Pancreas (tissue), 10 donors: ENCODE measurements at places on chromosomes 6 and 20. TPM values are rescaled to one million over a fixed set of nuclear protein-coding genes. Genes with fewer than 3 reads are reported as not detected.

DNA sequence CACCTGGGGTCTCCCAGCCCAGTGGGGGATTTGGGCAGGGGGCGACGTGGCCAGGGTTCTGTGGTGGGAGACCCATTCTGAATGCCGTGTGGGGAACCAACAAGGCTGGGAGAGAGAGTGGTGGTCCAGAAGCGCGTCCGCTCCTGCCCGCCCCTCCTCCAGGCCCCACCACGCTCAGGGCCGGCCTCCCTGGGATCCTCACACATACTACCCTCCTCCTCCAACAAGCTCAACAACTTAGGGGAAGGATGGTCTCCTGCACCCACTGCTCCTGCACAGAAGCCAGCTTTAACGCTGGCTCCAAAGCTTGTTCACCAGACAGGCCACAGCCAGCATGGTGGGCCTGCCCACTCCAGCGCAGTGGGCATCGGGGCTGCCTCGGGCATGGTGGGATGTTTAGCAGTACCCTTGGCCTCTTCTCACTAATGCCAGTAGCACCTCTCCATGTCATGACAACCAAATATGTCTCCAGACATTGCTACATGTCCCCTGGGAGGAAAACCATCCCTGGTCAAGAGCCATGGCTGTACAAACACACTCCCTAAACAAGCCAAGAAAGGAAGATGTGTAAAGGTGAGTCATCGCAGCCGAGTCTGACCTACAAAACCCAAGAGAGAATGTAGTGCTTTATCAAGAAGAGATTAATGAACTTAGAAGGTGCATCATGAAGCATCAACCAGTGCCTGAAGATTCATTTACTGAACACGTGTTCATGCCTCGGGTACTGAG is 75.7 kb downstream of the BMP7 start:
- no peak for DNase-seq

GRCh38 chr20:52754366-52754765 is 217.8 kb upstream of the TSHZ2 start:
- DNase-seq, result no peak

DNA sequence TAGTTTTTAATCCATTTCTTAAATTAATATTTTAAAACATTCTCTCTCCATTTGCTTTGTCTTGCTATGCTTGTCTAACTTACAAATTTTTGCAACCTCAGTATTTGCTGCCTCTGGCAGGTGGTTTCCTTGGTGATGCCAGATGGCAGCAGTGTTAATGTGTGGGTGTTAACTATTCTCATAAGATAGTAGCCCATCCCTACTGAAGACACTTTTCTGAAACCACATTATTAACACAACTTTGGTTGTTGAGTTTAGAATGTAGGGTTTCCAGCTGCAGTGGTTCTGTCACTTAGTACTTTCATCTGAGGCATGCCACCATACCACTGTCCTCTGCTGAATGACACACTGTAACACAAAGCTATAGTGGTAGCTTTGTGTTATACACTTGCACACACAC is 75.1 kb downstream of the MYO6 start:
- no peak for DNase-seq

DNA sequence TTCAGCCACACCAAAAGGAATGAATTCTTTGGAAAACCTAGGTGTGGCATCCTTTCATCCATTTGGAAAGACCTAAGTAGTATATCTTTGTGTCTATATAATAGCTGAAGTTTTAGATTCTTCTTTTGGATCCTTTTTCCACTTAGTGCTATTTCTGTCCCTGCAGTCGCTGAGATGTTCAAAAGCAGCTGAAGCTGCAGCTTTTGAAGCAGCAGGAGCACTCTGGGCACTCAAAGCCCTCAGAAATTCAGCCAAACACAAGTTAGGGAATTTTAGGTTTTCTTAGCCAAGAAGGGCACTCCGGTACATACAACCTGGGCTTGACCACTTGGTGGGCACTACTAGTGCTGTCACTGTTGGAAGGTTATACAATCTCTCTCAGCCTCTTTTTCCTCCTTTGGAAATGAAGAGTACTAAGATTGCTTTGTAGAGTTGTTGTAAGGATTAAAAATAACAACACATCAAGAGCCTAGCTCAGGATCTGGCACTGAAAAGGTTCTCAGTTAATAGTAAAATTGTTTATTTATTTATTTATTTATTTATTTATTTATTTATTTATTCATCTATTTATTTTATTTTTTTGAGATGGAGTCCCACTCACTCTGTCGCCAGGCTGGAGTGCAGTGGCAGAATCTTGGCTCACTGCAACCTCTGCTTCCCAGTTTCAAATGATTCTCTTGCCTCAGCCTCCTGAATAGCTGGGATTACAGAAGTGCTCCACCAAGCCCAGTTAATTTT is 71.9 kb upstream of the SLC22A16 start:
- DNase-seq, result no peak

GRCh38 chr20:4946986-4947385 is 54.3 kb downstream of the SLC23A2 start:
- no peak for DNase-seq

GRCh38 chr6:143241111-143241510 is 180.4 kb downstream of the AIG1 start:
- DNase-seq, result no peak

DNA sequence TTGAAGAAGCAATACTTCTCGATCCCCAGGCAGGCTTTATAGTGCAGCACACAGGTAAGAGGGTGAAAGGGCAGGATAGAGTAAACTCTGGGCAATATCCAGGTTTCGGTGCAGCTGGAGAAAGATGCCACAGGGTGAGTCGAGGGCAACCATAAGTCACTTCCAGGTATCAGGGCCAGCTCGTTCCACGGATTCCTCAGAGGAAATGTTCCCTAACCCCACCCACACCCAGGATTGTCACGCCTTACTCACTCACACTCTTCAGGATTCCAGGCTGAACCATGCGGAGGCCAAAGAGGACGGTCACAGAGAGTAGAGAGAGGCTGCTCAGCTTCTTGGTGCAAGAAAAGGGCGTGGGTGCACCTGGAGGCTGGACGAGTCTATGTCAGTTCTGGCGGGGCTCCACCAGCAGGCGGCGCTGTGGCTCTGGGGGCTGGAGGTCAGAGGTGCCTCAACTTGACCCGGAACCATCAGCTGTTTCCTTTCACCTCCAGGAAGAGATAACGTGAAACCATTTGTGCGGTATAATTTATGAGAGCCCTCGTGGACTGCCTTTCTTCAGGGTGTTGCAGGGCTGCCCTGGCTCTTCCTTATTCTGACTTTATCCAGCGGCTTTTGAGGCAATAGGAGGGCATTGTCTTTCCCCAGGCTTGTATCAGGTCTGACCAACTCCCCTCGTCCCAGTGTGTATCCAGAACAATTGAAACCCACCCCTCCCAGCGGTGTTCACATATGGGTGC is 14.5 kb upstream of the WFDC12 start:
- DNase-seq, result peak; percentile 38

DNA sequence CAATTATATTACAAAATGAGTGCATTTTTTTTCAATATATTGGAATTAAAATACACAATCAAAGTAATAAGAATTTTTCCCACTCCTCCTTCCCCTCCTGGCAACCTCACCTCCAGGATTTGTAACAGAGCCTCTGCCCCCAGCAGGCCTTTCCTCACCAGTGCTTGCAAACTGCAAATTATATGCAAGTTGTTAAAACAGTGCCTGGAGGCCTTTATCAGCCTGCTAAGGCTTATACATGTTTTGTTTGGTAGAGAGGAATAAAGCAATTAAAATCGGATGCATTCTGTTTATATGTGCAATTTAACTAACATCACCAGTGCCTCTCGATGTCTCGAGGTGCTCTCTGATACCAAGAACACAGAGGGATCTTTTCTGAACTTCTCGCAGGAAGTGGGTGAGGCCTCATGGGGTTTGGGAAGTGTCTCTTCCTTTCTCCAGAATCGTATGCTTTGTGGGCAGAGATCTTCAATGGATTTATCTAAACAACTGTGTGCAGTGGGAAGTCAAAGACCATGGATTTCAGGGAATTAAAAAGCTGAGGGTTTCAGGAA is 186.8 kb downstream of the CDH26 start:
- DNase-seq, result no peak

DNA sequence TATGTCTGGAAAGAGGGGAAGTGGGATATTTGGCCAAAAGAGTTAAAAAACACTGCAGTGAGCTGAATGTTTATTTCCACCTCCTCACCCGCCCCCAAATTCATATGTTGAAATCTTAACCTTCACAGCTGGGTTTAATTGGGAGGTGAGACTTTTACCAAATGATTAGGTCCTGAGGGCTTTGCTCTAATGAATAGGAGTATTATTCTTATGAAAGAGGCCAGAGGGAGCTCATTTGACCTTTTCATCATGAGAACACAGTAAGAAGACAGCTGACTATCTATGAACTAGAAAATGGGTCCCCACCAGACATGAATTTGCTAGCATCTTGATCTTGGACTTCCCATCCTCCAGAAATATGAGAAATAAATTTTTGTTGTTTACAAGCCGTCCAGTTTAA is 1028.9 kb downstream of the PHF3 start:
- DNase-seq, result no peak

GRCh38 chr20:57592263-57593092 is 27.7 kb downstream of the ZBP1 start:
- DNase-seq, result no peak

- DNase-seq, result no peak
Measured at GRCh38 chr6:35737413-35738211, 780 bp downstream of the ARMC12 start.

DNA sequence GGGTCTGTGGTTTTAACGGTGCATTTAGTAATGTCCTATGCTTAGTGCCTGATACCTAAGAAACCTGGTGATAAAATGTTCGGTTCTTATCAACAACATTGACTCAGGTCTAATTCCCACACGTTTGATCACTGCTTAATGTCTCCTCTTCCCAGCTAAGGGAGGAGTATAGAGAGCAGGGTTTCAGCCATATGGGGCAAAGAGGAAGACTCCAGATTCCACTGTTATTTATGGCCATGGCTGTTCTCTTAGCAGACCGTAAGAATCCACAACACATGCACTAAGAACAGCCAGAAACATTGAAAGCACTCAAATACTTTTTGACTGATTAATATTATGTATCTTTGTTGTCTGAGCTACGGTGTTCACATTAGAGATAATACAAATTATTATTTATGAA is 112.1 kb downstream of the BCAS1 start:
- DNase-seq, result no peak

DNA sequence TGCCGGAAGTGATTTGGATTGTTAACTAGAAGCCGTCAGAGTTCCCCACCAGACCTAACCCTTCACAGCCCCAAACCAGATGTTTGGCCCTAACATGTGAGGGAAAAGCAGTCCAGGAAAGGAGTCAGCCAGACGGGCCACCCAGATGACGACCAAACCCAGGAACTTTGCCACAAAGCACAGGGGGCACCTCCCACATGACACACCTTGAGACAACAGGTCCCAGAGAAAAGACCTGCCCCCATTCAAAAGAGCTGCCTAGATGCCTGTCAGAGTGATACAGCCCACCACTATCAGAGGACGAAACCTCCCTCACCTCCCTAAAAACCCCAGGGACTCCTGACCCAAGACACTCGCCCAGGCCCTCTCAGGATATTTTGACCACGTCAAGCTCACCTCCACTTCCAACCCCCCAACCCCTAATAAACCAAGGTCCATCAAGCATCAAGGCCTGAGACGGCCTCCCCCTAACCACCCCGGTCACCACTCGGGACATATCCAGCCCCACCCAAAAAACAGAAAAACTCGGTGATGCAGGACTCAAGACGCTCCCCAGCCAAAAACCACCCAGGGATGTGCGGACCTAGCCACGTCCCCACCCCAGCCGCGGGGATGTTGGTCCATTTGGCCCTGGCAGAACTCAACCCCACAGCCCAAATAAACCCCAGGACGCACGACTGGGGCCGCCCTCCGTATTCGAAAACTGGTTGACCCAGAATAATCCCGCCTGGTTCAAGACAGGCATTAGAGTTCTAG is 662 bp downstream of the ZNF343 start:
- DNase-seq, result no peak

- no peak for DNase-seq
Measured at GRCh38 chr6:39428152-39428551, 105.7 kb upstream of the KCNK16 start.

DNA sequence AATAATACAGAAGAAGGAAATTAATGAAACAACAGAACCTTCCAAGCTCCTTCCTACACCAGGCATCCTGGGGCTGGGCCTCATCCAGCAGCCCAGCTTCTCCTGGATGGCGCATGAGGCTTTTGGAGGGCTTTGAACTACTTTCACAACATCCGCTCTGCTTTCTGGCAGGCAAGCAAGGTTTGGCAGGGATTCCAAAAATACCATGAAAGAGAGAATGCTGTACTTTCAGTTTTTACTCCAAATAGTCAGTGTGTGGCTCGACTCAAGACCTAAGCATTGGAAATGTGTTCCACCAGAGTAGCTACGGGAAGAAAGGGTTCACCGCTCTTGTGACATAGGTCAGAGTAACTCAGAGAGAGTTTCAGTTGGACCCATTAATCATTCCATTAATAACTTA is 125.4 kb downstream of the OPRM1 start:
- DNase-seq, result no peak

DNA sequence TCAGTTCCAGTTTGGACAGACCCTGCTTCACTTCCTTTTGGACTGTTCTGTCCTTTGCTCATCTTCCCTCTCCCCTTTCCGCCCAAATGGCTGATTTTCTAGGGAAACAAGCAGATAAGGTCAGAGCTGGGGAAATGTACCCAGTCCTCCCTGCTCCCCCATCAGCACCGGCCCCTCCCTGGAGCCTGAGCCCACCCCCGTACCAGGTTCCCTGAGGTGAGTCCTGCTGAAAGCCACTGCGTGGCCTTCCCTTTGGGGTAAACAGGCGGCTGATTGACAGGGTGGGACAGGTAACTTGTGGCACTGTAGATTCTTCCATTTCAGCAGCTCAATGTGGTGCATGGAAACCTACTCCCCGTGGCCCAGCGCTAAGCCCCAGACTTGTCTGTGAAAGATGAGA is 70.5 kb downstream of the NPEPL1 start:
- DNase-seq, result no peak

DNA sequence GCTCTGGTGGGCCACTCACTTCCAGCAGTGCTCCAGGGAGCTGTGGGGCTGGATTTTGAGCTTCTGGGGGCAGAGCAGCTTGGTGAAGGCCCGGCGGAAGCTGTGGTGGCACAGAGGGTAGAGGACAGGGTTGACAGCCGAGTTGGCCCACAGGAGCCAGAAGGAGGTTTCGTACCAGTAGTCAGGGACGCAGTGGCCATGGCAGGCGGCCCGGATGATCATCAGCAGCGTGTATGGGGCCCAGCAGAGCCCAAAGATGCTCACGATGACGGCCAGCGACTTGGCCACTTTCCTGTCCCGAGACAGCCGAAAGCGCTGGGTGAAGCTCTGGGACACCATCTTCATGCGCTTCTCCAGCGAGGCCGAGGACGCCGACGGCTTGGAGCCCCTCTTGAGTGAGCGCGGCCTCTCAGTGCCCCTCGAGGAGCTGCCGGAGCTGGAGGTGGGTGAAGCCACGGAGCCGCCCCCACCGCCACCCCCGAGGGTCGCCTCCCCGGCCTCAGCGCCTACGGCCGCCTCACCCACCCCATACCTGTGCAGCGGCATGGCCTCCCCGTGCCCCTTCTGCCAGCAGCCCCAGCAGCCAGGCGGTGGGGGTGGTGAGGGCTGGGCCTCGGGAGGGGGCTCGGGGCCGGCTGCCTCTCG is 4.0 kb downstream of the HRH3 start:
- DNase-seq, result no peak

Gene HLA-DOB
- not detected for total RNA-seq

Gene SDCBP2
- 6.0 TPM for total RNA-seq

Gene GJA1
- total RNA-seq, result 5.2 TPM

Gene SMPDL3A
- 10.2 TPM for total RNA-seq

Gene RFX6
- 1.1 TPM for total RNA-seq

Gene ARHGAP40
- 0.08 TPM for total RNA-seq
